ENCODE measurements at places on chromosomes 7 and 10. TPM values are rescaled to one million over a fixed set of nuclear protein-coding genes. Genes with fewer than 3 reads are reported as not detected.

ZNF804B gene
- not detected for total RNA-seq

TCAF1 gene
- total RNA-seq = 37.4 TPM

ZCWPW1 gene
- 1.8 TPM for total RNA-seq

FOXI2 gene
- 0.21 TPM for total RNA-seq

RBM20 gene
- 3.3 TPM for total RNA-seq

TMEM176B gene
- 15.8 TPM for total RNA-seq

DKK1 gene
- 4.7 TPM for total RNA-seq

GLCCI1 gene
- total RNA-seq = 1.6 TPM

All from kidney epithelial cell (primary cell).